ENCODE measurements at places on chromosomes 5 and 9.

DNA sequence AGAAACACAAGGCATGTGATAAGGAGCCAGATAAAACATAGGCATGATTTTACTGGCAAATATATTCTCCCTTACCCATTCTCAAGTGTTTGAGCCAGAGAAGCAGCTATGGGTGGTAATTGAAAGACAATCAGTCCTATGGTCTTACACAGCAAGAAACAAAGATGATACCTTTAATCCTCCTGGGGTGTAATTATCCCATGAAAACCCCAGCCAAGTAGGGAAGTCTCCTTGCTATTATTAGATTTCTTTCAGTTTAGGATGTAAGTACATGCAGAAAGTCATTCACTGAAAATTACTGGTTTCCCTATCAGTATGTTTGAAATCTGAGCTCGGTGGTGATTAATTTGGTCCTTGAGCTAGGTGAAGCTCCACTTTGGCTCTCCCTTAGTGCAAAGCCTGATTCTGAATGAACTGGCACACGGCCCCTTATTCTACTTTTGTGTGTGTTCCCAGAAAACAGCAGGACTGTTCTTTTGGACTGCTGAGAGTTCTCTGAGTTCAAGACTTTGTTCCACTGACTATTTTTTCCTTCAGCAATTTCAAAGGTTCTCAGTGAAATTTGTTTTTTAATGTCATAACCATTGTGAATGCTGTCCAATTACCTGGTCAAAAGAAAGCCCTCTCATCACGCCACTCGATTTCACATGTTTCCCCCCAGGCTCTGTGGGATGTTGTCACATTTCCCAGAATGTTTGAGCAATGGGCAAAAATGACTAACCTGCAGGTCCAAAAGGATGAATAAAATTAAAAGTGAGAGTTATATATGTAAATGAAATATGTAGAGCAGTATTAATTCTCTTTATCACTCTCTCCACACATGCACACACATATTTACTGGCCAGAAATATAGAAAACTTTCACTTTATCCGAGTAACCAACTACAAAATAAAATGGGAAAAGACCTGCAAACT lies 343.0 kb downstream of the RAB3C start:
- DNase-seq: no peak

DNA sequence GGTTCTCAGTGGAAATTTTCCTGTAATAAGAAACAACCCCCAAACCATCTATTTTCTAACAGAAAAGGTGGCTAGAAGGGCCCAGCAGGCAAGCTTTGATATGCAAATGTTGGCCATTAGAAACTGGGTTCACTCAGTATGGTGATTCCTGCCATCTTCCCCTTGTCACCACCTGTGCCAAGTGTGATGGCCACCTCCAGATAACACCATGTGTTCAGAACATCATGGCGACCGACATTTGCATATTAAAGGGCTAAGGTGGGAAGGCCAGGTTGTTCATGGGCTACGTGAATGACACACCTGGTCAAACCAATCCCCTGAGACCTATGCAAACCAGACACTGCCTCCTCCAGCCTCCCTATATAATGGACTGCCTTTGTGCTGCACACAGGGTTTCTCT lies 20.4 kb downstream of the FOXE1 start:
- DNase-seq: no peak

GRCh38 chr9:77469515-77470231 lies 178.4 kb downstream of the GNA14 start:
- DNase-seq: no peak

DNA sequence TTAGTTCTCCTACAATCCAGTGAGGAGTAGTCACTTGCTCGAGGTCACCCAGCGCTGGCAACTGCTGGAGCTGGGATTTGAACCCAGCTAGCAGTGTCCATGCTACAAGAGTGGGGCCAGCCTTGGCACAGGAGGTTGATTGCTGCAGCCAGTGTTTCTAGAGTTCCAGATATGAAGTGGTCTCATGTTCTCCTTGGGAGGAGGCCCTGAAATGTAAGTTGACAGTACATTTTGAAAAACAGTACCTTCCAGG lies 802 bp downstream of the CCDC107 start:
- DNase-seq: peak; percentile 70

- no peak for DNase-seq
Measured at GRCh38 chr5:149113669-149114068, 27.6 kb upstream of the ABLIM3 start.

DNA sequence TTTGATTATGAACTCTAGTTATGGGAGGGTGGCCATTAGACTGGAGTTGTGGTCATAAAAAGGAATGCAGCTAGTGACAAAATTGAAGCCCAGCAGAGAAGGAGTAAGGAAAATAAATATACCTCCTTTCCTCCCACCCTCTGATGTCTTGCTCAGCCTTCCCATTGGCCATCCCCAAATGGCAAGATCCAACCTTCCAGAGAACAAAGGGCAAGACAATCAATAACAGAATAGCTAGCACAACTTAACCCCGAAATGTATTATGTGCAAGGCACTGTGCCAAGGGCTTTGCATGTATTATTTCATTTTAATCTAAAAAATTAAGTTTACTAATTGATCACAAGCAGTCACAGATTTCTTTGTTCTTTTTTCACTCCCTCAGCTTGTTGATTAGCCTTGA lies 3.6 kb downstream of the ITGA1 start:
- DNase-seq: no peak

GRCh38 chr9:135582541-135582940 lies 21.0 kb downstream of the PAEP start:
- no peak for DNase-seq

- peak; percentile 91 for DNase-seq
Measured at GRCh38 chr9:38392235-38393127, at the start of gene ALDH1B1. Gene ALDH1B1, plus strand, starts transcription at chr9:38392702. Its CDS starts 3,047 bp downstream, at chr9:38395749.

DNA sequence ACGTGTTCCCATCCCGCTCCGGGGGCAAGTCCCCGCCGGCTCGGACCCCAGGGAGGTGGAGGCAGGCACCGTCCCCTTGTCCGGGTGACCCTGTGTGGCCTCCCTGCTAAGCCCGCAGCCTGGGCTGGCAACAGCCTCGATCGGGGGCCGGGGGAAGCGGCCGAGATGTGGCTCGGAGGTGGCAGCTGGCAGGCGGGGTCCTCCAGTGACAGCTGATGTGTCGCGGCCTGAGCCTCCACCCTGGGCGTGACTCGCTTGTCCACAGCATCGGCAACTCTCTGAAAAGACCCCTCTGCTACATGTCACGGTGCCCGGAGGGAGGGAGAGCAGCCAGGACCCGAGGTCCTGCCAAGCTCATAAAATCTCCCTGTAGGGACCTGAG lies 124.8 kb upstream of the IRX4 start:
- DNase-seq: no peak

DNA sequence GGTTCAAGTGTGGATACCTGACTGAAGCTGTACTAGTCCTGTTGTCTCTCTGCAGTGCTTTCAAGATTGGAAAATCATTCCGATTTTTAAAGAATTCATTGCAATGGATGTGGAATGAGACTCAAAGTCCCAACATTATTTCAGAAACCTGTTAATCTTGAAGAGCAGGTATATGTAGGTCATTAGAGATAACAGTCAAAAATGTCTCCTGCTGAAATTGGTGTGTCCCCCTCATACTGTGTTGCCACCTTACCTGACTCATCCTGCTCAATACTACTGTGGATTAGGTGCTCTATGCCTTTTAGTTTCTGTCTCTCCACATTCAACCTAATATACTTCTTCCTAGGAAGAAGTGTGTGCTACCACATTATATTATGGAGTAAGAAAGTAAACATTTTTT lies 91.1 kb upstream of the NR3C1 start:
- DNase-seq: no peak

GRCh38 chr5:107682533-107682932 lies 11.8 kb upstream of the EFNA5 start:
- DNase-seq: no peak

GRCh38 chr5:113042491-113043243 lies 66.1 kb downstream of the DCP2 start:
- DNase-seq: no peak

DNA sequence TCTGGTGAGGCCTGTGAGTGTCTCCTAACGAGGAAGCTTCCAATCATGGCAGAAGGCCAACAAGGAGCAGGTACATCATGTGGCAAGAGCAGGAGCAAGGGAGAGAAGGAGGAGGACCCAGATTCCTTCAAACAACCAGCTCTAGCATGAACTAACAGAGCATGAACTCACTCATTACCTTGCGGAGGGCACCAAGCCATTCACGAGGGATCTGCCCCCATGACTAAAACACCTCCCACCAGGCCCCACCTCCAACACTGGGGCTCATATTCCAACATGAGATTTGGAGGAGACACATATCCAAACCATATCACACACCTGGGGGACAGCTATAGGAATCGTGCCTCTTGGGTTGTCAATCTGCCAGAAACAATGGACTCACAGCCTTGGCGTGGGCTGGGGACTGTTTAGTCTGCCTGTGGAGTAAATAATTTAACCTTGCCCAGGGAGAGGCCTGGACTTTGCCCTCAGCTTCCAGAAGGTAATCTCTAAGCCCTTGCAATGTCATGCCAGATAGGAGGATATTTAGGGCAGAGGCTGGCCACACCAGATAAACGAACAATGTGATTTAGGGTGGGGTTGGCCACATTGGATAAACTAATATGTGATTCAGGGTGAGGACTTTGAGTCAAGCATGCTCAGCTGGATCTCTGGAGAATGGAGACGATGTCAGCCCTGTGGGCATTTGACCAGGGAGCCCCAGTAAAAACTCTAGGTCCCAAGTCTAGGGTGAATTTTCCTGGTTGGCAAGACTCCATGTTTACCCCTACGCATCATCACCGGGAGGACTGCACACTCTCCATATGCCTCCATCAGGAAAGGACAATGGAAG lies 13.6 kb upstream of the VDAC1 start:
- peak; percentile 23 for DNase-seq

- DNase-seq: no peak
Measured at GRCh38 chr9:89701221-89701798, 96.5 kb downstream of the GADD45G start.

- no peak for DNase-seq
Measured at GRCh38 chr9:111922324-111923013, 25.9 kb downstream of the UGCG start.

DNA sequence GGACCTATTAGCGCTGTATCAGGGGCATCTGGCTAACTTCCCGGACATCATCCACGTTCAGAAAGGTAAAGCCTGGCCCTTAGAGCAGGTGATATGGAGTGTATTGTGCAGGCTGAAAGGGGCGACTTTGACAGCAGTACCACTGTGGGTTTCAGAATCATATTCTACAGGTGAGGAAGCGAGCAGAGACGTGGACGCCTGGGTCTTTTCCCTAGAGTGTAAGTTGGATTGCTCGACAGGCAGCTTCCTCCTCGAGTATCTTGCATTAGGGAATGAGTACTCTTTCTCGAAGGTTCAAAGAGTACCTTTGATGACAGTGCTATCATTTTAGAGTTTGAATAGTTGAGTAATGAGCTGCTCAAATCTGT lies 1.9 kb downstream of the SNX18 start:
- DNase-seq: no peak

- DNase-seq: no peak
Measured at GRCh38 chr5:144100702-144101101, 69.8 kb downstream of the YIPF5 start.

DNA sequence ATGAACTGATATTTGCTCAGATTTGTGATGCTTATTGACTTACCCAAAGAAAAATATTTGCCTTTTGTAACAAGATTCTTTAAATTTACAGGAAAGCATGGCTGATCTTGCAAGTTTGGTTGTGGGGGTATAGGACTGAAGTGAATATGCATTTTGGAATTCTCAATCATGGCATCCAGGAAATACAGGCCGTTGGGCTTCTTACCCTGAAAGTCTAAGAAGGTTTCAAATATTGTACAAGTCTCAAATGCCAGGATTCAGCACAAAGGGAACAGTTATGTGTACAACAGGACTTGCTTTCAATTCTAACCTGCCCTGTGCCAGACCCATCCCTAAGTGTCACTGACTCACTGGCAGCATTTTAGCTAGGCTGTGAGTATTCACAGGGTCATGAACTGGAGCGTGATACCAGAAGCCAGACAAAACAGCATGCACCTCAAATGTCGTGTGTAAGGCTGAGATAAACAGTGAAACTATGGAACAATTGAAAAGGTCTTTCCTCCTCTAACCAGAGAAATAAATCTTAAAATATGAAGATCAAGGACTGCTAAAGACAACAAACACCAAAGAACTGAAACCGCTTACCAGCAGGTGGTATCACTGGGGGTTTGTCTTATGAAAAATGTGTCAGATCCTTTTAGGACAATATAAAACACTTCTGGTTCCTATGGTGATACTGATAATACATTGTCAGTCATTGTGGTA lies 168.6 kb upstream of the RGMB start:
- no peak for DNase-seq

- DNase-seq: no peak
Measured at GRCh38 chr5:127993476-127993875, 90.1 kb upstream of the SLC12A2 start.

DNA sequence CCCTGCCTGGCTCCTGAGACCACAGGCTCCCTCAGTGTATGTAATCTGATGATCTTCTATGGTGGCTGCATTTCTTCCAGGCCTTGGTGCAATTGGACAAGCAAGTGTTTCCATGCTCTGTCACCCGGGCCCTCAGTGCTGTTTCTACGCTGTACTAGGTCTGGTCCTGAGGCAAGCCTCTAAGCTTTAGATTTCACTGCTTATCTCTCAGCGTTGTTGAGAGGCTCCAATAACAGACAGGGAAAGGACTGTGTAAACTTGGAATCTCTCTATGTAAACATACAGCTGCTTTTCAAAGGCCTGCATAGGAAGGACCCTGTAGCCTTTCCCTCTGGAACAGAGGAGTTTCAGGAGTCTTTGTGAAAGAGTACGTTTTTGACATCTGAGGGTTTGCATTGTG lies 38.6 kb upstream of the NFIB start:
- no peak for DNase-seq

DNA sequence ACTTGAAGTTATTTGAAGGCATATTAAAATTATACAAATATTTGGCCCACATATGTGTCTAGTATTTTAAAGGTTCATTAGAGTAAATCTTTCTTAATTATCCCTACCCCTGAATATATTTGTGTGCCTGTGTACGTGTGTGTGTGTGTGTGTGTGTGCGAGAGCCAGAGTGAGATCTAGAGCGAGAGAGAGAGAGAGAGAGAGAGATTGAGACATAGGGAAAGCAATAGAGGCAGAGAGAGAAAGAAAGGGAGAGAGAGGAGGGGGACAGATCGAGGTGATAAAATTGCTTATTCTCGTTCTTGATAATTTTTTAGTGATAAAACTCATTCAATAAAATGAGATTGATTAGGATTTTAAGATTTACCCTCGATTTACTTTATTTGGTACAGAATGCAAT lies 47.4 kb downstream of the ADAMTS19 start:
- no peak for DNase-seq

GRCh38 chr9:108197899-108198298 lies 657.9 kb downstream of the ACTL7B start:
- DNase-seq: no peak

DNA sequence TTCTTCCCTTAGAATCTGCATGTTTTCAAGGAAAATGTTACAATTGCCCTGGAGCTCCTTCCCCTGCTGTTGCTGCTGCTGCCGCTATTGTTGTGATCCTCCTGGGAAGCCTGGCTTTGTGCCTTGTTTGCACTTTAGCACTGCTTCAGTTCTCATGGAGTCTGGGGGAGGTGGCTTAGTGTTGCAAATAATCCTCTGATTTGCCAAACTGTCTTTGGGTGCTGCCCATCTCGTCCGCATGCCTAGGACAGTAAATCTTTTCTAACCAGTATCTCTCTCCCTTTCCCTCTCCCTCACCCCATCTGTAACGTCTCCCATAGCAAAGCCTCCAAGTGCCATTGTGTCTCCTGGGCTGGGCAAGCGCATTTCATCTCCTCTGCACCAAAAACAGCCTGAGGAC lies 30.3 kb downstream of the FAM240B start:
- no peak for DNase-seq

- peak; percentile 76 for DNase-seq
Measured at GRCh38 chr9:79572608-79573411, 1.0 kb downstream of the TLE4 start.

- DNase-seq: no peak
Measured at GRCh38 chr5:136279314-136279713, 86.0 kb downstream of the TRPC7 start.

Data from Right ventricle myocardium superior (tissue), 1 donor.